ENCODE measurements at places on chromosomes 7 and 10.

DNA sequence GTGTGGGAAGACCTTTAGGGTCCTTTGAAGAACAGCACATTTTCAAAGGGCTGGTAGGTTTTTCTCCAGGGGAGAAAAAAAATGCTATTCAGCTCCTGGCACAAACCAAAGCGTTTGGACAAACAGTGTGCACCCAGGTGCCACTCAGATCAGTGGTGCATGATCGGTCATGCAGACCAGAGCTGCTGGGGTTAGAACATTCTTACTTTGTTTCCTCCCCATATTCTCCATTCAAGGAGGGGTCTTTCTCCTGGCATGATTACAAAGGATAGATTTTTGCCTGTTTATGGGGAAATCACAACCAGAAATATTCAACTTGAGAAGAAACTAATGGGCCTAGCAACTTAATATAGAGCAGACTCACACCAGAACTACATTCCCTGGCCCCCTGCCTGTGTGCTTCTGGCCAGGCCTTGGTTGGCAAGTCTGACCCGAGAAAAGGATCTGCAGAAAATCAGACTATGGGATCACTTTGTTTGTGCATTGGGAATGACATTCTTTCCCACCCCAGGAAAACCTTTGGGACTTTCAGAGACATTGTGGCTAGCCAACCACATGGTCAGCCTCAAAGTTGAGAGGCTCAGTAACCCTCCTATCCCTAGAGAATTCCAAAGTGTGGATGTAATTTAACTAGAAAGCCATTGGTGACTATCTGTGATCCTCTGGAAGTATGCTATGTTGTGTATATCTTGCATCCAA lies 82.3 kb upstream of the FGL2 start:
- DNase-seq: no peak

GRCh38 chr7:142873281-142873784 lies 12.2 kb downstream of the TRPV6 start:
- DNase-seq: peak; percentile 53

- DNase-seq: no peak
Observed at GRCh38 chr7:74032191-74032490, 4.2 kb downstream of the ELN start.

GRCh38 chr7:87426160-87426559 lies 49.3 kb downstream of the ABCB4 start:
- no peak for DNase-seq

DNA sequence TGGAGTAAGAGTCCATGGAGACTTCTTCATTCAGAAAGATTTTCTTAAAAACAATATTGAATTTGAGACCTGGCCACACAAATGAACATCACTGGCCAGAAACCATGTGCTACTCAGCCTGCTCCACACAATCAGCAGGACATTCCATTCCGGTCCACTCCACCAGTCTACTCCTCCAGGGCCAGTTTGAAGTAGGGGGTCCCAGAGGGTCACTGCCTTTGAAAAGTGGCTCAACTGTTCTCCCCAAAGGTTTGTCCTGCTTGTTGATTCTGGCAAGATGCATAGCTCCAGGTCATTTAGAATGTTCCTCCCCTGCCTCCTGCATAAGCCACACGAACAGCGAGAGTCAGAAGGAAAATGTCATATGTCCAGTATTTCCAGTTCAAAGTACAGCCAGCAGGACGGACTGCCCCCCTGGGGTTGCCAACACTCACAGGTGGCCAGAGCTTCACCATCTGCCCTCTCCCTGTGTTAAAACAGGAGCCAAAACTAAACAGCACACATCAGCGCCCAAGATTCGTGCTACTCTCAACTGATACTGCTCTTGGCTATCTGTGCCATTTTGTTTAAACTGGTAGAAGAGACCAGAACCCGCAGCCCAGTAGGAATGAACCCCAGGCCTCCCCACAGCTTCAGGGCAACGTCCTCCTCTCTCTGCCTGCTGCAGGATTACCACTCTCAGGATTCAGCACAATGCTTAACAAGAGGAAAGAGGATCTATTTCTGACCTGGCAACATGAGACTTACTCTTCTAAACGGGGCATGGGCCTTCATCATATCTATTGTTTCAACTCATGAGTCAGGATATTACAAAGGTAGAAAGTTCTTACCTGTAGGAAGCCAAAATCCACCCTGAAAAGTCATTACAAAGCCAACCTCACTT lies 11.3 kb downstream of the GRB10 start:
- no peak for DNase-seq

DNA sequence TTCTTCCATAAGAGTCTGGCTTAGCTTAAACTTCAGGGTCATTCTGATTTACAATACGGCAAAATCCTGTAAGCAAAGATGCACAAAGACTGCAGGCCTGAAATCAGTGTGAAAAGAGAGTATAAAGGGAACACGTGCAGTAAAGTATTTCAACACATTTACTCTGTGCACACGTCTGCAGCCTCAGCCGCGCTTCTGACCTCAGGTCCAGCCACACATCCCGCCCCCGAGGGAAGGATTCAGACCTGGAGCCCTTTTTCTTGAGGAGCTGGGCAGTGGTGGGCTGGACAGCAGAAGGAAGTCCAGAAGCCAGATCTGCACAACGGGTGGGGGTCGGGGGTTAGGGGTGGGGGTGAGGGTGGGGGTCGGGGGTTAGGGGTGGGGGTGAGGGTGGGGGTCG lies 58.9 kb upstream of the FAM20C start:
- DNase-seq: no peak

DNA sequence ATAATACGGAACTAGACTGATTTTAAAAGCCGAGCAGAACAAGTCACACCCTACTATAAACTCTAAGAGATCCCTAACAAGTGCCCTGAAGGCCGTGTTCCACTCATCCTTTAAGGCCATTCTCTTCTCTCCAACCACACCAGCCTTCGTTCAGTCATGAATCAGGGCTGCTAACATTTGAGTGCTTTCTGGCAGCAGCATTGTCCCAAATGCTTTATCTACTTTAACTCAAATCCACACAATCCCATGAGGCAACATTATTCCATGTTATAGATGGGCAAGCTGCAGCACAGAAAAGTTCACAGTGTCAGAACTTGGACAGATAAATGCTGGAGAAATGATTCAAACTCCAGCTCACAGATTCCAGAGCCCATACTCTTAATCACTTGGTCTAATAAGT lies 73.5 kb downstream of the MALSU1 start:
- DNase-seq: no peak

DNA sequence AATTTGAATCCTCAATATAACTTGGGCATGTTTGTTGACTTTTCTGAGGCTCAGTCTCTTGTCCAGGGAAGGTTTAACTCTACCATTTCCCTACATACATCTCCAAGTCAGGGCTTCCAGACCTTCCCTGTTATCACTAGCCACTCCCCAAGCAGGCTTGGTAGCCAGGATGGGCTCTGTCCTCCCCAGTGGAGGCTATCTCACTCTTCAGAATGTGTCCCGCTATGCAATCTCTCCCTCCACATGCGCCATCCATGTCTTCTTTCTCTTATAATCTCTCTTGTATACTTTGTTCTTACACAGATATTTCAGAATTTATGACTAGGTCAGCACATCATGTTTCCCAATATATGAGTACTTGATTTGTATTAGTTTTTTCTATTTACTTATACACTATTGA lies 310.4 kb downstream of the HGF start:
- DNase-seq: no peak

- DNase-seq: no peak
Observed at GRCh38 chr7:145252031-145252430, 416.2 kb upstream of the TPK1 start.

- DNase-seq: no peak
Observed at GRCh38 chr7:16921151-16921550, 39.4 kb upstream of the AGR3 start.

DNA sequence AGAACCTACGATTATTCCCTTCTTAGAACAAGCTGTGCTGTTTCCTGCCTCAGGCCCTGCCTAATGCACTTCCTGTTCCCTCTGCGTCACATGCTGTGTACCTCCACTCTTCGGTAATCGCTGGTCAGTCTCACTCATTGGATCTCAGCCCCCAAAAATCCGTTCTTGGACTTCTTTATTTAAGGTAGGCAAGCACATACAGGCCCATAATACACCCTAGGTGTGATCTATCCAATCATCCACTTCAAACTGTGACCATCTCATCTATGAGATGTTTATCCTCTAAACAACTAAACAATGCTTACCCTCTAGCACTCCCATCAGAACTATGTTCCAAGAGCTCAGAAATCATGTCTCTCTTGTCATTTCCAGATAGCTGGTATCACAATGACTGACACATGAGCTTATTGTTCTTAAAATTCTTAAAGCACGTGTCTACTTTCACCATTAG lies 83.9 kb downstream of the CADPS2 start:
- no peak for DNase-seq

DNA sequence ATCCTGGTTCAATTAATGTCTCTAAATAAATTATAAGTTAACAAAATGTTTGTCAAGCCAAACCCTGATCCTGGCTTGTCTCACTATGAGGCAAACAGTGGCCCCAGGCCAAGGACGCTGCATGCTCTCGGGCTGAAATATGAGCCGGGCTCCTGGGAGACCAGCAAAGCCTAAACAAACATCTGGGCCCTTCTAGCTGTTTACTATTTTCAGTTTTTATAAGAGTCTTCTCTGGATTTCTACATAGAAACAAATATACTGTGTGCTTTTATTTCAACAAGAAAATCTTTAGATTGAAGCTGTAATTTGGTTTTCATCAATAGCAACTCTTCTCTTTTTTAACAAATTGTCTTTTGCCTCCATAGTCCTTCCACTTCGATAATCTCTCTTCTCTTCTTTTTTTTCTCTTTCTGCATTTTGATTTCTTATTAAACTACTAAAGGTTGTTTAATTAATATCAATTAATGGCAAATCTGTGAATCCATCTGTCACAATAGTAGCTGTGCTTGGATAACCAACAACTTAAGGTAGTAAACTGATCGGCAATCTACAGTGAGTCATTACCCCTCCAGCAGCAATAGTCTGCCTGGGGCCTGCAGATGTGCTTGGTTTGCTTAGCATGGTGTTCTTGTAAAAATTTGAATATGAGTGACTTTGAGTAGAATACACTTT lies 83.3 kb upstream of the DNAJC1 start:
- no peak for DNase-seq

GRCh38 chr7:48292949-48293348 lies 121.7 kb downstream of the ABCA13 start:
- DNase-seq: no peak

GRCh38 chr10:32982911-32983909 lies 25.2 kb upstream of the ITGB1 start:
- peak; percentile 12 for DNase-seq

DNA sequence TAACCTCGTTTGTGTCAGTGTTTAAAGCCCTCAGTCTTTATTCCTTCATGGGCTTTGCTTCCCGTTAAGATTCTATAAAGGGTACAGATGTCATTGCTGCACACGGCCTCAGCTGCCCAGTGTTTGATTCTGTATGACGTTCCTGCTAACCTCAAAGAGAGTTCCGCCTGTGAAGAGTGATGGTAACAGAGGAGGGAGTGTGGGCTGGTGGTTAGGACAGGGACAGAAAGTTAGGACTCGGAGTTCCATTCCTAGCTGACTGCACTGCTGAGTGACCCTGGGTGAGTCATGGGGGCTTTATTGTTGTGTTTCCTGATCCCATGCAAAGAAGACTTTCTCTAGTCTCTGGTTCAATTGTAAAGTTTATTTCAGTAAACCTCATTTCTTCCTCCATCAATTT lies 227.1 kb downstream of the DYNC1I1 start:
- no peak for DNase-seq
